Neuronal stem cell (in vitro differentiated cells): ENCODE measurements at places on chromosomes 5 and 9.
A peak's percentile ranks its signal among the peaks of the same experiment; 100 is the strongest.

- peak; percentile 95 for DNase-seq
Observed at GRCh38 chr9:123360161-123361085, 4.4 kb downstream of the CRB2 start.

DNA sequence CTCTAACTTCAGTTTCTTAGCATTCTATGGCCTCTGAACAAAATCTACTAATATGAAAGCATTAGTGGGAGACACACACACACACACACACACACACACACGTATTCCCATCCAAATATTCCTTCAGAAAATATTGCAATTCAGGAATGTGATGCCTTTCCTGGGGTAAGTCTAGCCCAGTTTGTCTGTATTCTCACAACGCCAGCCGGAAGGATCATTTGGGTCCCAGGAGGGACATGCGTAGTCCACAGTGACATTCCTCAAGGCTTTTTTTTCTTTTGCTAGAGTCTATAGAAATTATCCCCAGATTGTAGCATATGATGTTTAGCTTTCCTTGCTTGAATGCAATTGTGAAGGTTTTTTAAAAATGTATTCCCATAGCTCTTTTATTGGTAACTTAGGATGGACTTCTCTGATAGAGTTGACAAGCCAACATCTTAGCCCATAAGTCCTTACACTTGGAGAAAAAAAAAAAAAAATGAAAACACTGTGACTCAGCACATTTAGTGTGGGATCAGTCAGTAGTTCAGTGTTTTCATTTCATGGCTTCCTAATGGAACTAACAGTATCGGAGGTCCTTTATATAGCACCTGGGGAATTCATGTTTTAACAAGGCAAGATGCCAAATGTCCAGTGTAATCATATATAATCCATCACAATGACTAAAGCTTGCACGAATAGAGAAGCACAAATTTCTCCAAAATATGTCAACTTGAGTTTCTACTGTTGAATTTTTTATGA, 316.5 kb downstream of the DIRAS2 start:
- no peak for DNase-seq

GRCh38 chr5:36570301-36571095, 35.9 kb upstream of the SLC1A3 start:
- no peak for DNase-seq

DNA sequence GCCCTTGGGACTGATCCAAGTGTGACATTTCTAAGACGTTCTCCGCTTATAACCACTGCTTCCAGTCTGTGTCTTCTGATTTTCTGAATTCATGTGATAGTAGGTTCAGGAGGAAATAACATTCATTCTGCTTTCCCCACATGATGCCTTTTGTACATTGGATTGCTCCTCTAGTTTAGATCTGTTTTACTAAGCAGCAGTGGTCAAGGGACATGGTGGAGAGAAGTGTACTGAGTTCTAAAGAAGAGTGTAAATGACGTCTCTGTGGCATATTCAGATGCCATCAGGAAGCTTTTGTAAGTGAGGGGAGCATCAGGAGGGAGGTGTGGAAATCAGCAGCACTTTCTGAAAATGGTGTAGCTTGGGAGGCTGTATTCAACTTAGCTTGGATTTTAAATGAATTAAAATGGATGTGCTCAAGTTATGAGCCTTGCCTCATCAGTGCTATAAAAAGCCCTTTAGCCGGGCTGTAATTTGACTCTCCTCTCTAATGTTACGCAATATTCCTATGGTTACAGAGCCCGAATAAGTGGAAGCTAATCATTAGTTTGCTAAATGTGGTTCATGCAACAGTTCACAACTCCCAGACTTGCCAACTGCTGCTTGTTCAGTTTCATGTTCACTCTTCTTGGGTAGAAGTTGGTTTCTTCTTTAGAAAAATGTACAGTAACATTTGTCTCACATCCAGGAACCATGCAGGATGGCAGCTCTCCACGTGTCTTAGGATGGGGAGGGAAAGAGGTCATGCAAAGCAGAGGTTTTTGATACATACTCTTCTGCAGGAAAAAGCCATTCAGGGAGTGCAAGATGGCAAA, 281.3 kb downstream of the ARHGAP26 start:
- no peak for DNase-seq

DNA sequence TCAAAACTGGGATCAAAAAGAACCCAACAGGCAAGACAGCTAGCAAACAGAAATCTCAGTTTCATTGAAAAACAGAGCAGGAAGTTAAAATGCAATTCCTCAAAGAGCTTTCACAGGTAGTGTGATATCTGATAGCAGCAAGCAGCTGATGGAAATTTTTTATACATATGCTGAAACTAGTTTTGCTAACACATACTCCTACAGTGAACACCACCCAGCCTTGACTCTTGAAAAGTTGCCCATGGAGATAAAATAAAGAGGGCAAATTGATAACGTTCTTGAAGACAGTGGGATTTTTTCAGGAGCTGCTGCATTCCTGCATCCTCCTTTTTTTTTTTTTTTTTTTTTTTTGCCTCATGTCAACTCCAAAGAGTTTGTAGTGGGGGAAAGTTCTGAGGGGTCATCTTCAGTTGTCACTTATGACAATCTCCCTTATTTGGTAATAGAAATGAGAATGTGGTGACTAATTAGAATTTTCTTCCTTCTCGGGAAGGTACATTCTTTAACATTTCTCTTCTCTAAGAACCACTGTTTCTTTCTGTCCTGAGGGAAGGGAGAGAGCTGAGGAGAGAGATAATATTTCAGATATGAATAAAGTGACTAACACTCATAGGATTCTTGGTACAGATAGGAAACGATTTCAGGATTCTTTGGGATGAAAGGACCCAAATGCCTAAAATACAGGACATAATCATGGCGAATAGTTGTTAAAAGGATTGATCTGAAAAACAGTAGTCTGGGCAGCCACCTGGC, 24.6 kb downstream of the SH3RF2 start:
- DNase-seq: no peak

- DNase-seq: no peak
Observed at GRCh38 chr9:132506977-132507669, 75.3 kb upstream of the BARHL1 start.

DNA sequence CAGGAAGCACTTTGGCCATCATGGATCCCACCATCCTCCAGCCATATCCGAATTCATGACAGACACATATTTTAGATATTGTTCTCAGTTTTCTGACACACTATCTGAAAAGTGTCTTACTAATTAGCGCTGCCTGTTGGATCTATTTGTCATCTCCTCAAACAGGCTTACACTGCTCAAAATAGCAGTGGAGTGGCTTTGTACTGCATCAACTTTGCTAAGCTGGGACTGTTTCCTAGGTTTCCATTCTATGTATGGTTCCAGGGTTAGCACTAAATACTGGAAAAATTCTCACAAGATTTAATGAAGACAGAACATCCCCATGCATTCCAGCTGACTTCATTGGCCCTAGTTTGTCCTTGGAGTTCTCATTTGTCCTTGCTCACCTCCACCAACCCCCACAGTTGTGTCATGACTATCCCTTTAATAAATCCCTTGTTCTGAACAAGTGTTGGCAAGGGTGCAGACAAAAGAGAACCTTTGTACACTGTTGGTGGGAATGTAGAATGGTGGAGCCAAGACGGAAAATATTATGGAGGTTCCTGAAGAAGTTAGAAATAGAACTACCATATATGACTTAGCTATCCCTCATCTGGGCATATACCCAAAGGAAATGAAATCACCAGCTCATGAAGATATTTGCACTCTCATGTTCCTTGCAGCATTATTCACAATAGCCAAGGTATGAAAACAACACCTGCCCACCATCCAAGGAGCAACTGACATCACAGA, 136.5 kb upstream of the RAI14 start:
- no peak for DNase-seq

DNA sequence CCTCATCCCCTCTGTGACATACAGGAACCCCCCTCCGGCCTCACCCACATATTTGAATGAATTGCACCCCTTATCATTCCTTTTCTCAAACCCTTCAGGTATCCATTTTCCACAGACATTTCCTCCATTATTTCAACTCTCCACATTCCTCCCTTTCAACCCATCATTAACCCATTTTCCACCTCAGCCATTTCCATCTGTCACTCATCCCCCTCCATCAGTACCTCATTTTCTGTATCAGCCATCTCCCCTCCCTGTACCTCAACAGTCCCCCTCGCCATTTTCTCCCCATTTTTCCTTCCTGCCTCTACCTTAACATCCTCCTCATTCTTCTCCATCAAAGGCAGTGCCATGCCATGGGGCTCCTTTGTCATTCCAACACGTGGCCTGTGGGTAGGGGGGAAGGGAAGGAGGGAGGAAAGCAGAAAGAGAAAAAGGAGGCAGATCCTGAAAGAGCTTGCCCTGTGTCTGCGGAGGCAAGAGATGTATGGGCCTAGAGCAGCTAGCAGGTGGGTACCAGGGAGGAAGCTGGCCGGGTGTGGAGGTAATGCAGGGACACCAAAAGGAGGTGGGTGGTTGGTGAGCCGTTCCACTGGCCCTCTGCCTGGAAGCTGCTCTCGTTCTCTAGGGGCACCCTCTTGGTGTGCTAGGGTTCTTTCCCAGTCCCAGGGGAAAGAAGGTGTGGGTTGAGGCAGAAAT, 1.5 kb downstream of the DNAJB5 start:
- no peak for DNase-seq

DNA sequence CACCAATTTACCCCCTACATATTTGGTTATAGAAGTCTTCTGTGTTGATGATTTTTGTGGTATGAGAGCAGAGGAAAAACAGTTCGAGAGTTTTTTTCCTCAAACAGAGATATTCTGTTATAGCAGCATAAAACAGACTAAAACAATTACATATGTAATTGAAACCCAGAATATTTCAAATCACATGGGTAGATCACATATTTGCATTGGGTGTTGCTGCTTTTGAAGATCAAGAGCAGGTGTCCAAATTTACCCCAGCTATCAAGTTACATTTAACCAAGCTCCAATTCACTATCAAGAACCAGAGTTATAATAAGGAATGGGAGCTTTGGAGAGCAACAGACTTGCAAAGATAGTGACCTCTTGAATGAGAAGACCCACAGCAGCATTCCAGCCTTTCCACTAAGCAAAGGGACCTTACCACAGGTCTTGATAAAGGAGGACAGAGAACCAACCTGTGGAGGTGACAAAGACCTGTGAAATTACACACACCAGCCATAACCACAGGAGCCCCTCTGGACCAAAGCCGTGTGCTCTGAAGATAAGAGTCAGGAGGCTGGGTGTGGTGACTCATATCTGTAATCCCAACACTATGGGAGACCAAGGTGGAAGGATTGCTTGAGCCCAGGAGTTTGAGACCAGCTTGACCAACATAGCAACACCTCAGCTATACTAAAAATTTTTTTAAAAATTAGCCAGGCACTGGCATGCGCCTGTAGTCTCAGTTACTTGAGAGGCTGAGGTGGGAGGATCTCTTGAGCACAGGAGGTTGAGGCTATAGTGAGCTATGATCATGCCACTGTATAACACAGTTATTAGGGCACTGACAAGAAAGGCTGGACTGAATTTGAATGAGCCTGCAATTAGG, 4.0 kb upstream of the CCL28 start:
- DNase-seq: no peak

DNA sequence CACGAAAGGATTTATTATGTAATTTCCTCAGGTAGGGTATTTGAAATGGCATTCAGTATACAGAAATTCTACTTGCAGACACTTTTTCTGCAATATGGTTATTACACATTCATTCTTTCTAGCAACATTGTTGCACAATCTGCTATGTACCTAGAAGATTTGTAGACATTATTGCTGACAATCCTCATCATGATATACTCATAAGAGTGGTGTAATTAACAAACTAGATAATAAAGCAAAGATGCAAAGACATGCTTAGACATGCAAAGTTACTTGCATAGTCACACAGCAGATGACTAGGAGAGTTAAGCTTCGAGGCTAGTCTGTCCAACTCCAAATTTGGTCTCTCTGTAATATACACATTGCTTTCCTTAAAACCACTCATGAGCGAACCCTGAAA, 317.1 kb downstream of the ASTN2 start:
- DNase-seq: no peak

- no peak for DNase-seq
Observed at GRCh38 chr5:157159209-157159751, 6.8 kb downstream of the GARIN3 start.

- DNase-seq: no peak
Observed at GRCh38 chr5:112729630-112730029, 8.1 kb upstream of the APC start.

DNA sequence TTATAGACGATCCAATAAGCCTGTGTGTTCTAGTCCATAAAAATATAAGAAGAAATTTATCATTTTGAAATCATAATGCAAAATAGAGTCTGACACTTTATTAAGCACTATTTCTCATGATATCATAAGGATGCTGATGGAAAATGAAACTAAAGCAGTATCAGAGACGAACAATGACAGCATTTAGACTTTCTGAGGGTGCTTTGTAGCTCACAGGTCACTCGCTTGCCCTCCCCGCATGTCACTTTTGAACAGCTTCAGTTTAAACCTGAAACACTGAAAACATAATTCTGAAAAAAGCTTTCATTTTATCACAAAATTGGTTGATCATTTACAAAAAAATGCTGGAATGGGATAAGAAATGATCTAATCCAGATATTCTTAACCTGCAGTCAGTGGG, 247.1 kb downstream of the EBF1 start:
- no peak for DNase-seq

DNA sequence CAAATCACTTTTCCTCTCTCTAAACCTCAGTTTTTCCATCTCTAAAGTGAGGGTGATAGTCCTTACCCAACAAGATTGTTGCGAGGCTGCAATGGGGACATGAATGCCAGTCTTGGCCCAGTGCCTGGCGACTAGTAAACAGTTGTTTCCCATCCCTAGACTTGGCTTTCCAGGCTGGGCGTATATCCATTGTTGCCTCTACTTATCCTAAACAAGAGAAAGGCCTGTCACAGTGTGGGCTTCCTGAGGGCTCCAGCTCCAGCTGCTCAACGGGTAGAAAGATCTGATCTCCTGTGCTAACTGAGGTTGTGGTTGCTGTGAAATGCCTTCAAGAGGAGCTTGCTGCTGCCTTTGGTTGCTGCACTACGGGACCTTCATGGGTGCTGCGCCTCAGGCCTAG, 142.0 kb downstream of the NSG2 start:
- DNase-seq: no peak

DNA sequence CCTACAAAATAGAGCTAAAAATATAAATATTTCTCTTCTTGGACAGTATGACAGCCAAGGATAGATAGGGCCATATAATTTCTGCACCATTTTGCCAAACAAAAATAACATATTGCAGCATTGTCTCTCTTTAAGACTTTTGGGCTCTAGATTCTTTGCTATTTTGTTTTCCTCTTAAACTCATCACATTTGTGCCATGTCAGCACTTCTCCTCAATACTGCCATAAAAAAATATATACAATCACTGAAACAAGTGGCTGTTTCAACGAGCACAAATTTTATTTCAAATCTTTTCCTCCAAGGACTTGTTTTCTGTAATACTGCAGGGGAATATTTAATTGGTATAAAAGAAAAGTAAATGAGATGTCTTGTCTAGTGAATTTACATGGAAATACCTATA, 1570.0 kb upstream of the NUDT12 start:
- DNase-seq: no peak

GRCh38 chr5:95823738-95824609, 1.4 kb upstream of the GLRX start:
- no peak for DNase-seq

- DNase-seq: no peak
Observed at GRCh38 chr5:118529361-118530144, 458.8 kb downstream of the DTWD2 start.

GRCh38 chr9:24296124-24296523, 249.6 kb downstream of the IZUMO3 start:
- DNase-seq: no peak

GRCh38 chr5:31855134-31856040, 216.5 kb downstream of the PDZD2 start:
- DNase-seq: no peak

- DNase-seq: no peak
Observed at GRCh38 chr5:68441309-68442073, 225.9 kb downstream of the PIK3R1 start.

- DNase-seq: no peak
Observed at GRCh38 chr5:31807789-31808540, 169.0 kb downstream of the PDZD2 start.
